Stimulated activated effector memory CD8-positive, alpha-beta T cell treated with anti-CD3 and anti-CD28 coated beads, Interleukin-12 subunit alpha, Interleukin-12 subunit beta, amount 100 ng/mL, for 72 hours (primary cell): ENCODE measurements at places on chromosomes 2 and 18.

- peak; percentile 22 for DNase-seq
Observed at GRCh38 chr2:25521665-25522387, 151.6 kb downstream of the DTNB start.

DNA sequence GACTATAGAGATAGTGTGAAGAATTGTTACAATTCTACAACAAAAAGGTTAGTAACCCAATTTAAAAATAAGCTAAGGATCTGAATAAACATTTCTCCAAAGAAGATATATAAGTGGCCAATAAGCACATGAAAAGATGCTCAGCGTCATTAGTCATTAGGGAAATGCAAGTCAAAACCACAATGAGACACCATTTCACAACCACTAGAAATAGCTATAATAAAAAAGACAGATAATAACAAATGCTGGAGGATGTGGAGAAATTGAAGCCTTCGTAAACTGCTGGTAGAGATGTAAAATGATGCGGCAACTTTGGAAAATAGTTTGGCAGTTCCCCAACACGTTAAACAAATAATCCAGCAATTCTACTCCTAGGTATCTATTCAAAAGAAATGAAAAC, 366.5 kb upstream of the POU3F3 start:
- no peak for DNase-seq

- no peak for DNase-seq
Observed at GRCh38 chr2:192159208-192159607, 35.5 kb downstream of the TMEFF2 start.

DNA sequence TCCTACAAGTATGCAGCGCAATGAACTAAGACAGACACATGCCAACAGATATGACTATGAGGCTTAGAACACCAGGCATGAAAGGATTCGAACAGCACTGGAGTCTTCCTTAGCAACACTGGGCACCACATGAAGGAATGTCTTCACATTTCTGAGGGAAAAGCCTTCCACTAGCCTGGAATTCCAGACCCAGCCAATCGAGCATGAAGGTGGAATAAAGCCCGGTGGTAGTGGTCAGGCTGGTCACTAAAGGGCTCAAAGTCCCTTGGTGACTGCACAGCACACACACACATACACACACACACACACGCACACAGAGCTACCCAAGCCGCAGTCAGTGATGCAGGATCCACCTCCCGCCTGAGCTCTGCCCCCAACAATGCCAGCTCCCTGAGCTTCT, 19.7 kb upstream of the SFXN5 start:
- DNase-seq, result no peak

- no peak for DNase-seq
Observed at GRCh38 chr2:13102397-13103063, 385.8 kb downstream of the TRIB2 start.

GRCh38 chr18:38250971-38251370, 685.4 kb upstream of the CELF4 start:
- DNase-seq, result no peak

DNA sequence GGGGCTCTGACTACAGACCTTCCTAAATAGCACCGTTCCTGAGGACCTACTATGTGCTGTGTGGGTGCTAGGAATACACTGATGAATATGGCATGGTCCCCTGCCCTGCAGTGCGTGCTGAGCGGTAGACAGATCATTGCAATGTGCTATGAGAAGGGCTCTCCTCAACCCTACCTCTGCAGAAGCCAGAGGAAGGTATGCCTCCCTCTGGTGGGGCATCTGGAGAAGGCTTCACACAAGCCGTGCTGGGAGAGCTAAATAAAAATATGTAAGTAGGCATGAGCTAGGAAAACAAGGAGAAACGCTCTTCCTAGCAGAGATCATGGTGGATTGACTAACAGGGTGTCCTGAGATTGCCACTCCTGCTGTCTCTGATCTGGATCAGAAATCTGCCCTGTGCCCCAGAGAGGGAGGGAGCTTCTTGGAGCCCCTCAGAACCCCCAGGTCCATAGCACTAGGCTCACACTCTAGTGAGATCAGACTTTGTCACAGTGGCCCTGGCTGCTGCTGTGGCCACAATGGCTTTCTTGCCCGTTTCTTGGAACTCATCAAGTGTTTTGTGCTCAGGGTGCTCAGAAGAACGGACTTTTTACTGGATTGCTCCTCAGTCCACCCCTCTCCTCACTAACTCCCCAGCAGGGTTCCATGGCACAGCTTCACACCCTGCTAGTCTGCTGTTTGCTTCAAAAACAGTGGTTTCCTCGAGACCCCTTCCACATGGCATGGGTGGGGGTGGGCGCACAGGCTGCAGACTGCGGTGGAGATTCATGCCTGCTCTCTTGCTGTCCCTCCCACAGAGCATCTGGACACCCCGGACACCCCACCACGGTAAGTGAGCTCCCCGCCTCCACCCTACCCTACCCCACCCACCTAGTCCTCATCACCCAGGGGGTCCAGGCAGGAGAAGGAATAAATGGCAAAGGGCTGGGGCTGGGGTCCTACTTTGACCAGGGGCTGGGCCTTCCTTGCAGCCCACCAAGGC, 14.2 kb downstream of the SIGLEC15 start:
- no peak for DNase-seq

DNA sequence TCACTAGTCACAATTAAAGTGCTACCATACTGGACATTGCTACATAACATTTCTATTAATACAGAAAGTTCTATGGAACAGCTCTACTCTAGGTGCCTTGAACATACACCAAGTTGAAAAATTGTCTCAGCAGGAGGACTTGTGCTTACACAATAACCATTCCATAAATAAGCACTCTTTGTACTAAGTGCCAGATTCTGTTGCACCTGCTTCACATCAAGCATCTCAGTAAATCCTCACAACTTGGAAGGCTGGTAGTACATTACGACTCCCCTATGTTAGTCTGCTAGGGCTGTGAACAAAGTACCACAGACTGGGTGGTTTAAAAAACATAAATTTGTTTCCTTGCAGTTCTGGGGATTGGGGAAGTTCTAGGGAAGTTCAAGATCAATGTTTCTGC, 296.9 kb upstream of the NCKAP5 start:
- DNase-seq, result no peak

DNA sequence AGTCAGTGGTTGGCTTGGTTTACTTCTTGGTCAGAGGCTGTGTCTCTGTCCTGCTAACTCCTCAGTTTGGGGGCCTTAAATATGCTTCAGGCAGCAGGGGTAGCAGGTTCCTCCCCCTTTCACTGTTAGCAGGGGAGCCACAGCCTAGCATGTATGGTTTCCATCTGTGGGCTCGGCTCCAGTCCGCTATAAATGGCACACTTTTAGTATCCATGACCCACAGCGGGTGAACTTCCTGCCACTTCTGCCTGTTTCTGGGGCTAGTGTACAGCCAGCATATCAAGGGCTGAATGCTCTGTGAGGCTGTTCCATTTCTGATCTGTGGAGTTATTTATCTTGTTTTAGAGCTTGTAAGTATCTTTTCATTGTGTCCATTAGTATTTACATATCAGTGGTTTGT, 58.3 kb downstream of the MRPL33 start:
- no peak for DNase-seq

DNA sequence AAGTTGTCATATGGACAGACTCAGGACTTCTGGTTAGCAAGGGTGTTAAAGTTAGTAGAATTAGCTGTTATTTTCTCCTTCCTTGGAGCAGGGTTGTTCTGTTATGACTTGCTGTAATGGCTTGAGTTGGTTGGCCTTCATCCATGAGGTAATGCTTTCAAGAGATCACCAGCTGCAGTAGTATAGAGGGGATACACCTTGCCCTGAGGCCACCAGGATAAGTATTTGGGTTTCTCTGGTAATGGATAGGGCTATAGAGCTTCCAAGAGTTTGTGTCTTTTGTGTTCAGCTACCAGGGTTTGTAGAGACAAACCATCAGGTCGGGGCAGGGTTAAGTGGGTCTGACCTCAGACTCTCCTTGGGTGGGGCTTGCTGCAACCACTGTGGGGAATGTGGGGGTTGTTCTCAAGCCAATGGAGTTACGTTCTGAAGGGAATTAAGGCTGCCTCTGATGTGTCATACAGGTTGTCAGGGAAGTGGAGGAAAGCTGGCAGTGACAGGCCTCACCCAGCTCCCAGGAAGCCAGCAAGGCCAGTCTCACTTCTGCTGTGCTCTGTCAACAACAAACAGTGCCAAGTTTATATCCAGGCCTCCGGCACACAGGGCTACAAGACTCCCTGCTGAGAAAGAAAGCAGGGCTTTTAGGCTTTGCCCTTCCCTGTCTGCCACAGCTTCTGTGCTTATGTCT, 356.6 kb downstream of the SPAG16 start:
- no peak for DNase-seq

GRCh38 chr2:27336173-27336572, 13.3 kb upstream of the MPV17 start:
- no peak for DNase-seq

- no peak for DNase-seq
Observed at GRCh38 chr2:137208431-137208891, 443.1 kb downstream of the THSD7B start.

GRCh38 chr2:76268902-76269620, 558.3 kb upstream of the GCFC2 start:
- DNase-seq, result no peak
